ENCODE measurements at places on chromosomes 11 and 22.

DNA sequence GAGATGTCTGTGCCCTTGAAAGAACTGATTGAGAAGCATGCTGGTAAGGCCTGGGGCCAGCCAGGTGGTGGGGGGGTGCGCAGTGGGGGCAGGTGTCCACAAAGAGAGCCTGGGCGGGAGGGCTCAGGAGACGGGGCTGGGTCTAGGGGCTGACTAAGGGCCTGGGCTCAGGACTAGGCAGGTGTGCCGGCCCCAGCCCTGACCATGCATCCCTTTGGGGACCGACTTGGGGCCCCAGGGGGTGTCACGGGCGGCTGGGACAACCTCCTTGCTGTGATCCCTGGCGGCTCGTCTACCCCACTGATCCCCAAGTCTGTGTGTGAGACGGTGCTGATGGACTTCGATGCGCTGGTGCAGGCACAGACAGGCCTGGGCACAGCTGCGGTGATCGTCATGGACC lies 4.4 kb downstream of the NDUFV1 start:
- DNase-seq = no peak

GRCh38 chr11:19344661-19345518 lies 104.1 kb upstream of the E2F8 start:
- no peak for DNase-seq

DNA sequence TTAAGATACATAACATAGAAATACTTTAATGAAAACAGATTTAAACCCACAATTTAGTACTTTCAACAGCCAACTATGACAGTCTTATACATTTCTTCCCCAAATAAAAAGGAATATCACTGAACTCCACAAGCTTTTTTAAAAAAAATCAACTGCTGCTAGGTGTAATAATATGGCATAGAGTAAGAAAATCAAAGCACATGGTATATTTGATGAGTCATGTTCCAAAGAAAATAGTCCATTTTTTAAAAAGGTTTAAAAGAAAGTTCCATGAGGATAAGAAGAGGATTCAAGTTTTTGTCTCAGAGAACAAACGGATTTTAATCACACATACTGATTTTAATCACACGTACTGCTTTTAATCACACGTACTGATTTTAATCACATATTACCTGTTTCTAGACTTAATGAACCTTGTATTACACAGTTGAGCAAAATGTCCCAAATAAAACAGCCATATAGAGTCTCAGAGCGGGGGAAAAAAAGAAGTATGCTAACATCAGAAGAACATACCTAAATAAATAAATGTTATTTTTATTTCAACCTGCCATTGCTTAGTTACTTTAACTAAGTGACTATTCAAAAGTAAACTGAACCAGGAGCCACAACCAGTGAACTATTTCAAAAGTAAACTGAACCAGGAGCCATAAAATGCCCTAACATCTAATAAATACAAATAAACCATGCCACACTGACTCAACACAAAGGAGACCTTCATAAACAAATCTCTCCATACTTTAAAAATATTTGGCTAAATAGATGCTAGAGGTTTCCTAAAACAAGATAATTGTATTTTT lies 198.4 kb downstream of the SBF2 start:
- DNase-seq = no peak

- no peak for DNase-seq
Observed at GRCh38 chr11:6931146-6931713, 5.0 kb downstream of the ZNF215 start.

DNA sequence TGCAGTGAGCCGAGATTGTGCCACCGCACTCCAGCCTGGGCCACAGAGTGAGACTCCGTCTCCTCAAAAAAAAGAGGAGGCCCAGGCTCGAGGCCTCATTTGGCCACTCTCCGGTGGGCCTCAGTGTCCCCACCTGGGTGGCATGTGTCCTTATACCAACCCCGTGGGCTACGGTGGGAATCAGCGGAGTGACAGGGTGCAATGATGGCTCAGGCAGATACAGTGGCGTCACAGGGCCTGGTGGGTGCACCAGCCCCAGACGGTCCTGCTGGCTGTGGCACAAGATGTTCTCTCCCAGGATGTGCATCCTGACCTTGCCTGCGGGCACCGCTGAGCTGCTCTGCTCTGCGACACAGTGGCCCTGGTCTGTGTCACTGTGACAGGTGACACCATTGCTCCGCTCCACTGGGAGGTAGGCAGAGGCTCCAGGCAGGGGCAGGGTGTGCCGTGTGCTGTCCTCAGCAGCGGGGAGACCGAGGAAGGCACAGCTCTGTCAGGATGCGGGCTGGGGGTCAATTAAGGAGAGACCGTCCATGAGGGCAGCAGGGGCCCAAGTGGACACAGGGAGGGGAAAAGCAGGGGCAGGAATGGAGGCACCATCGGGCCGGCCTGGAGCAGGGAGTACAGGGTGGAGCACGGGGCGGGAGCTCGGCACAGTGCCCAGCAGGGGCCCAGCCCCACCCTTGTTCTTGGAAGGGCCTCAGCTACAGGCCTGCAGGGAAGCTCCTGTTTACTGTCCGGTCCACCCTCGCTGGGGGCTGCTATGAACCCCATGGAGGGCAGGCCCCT lies 21.7 kb upstream of the TH start:
- no peak for DNase-seq

DNA sequence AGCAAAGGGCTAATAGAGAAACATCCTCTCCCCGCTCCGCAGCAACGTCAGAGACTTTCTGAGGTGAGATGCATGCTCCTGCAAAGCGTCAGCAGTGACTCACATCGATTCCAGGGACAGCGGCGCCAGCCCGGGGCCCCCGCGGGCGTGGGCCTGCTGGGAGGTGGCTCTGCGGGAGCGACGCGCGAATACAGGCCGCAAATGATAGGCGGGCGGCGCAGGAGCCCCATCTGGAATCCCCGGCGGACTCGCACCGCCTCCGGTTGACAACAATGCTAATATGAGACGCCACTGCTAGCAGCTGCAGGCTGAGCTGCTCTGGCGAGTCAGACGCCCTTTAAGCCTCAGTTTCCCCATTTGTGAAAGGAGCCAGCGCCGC lies 557 bp downstream of the RANGAP1 start:
- no peak for DNase-seq

- no peak for DNase-seq
Observed at GRCh38 chr11:102603576-102603975, 21.6 kb downstream of the MMP20 start.

GRCh38 chr22:17576470-17576869 lies 13.2 kb downstream of the SLC25A18 start:
- DNase-seq = no peak

DNA sequence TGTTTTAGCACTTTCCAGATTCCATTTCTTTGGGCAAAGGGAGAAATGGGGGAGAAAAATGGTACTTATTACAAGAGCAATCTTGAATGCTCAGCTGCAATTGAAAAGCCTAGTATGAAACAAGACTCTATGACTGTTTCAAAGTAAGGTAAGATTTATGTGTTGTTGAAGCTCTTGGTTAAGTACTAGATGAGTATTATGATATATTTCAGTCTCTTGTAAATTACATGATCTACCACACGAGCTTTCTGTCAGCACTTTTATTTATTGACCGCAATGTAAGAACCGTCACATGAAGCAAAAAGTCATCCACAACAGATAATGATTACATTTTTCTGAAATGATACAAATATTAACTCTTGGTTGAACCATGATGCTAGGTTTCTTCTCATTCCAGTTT lies 906.7 kb upstream of the CHORDC1 start:
- no peak for DNase-seq

DNA sequence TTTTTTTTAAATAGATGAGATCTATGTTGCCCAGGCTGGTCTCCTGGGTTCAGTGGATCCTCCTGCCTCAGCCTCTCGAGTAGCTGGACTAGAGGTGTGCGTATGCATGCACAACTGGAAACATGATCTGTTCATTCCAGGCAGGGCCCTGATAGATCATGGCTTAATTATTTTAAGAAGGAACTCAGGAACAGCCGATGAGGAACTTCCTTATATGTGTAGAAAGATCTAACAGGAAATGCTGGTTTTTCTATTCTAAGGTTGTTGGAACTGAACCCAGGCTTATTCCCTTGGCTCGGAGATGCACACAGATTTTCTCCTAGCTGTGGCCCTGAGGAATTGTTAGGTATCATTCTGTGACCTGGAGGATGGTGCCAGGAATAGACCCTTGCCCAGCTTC lies 32.4 kb downstream of the SPECC1L start:
- no peak for DNase-seq

DNA sequence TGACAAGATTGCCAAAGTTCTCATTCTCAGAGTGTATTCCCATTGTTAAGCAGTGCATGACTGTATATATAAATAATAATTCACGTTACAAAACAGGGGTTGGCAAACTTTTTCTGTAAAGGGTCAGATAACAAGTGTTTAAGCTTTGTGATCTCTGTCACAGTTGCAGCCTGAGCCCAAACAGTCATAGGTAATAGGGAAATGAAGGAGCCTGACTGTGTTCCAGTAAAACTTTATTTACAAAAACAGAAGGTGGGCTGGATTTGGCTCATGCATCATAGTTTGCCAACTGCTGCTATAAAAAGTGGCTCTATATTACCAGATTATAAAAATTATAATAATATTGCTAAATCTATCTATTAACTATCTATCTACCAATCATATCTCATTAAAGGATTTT lies 3.5 kb downstream of the MMP7 start:
- no peak for DNase-seq

DNA sequence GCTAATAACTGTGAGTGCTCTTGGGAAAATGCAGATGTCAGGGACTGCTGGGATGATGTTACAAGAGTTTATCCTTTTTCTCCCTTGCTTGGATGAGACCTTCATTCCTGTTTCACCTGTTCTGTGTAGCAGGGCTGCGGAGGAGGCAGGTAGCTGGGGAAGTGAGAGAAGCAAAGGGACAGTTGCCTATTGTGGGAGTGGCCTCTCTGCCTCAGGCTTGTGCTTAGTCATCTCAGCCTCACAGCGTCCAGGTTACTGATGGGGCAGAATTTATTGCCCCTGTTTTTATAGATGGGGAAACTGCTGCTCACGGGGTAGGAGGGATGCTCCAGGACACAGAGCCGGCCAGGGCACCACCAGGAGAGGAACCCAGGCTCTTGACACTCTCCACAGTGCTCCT lies 1.7 kb downstream of the STX3 start:
- no peak for DNase-seq

DNA sequence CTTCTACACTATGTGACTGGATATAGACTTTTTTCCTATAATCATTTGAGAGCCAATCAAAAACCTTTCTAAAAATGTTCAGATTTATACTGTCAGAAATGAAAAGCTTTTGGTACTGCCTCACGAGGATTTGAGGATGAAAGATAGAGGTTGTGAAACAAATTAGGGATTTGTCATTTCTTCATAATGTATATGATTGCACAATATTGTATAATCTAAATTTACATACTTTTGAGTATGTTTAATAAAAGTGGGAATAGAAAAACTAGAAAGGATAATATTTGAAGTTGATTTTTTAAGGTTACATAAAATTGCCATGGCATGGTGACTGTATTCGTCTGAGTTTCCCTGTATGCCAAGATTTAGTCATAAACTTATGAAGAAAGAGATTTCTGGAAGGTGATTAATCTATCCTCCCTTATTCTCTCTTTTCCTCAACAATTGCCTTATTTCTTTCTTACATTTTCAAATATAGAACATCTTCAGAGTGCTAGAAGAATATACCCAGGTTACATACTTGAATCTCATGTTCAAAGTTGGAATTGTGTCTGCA lies 56.2 kb downstream of the CASP12 start:
- DNase-seq = no peak

DNA sequence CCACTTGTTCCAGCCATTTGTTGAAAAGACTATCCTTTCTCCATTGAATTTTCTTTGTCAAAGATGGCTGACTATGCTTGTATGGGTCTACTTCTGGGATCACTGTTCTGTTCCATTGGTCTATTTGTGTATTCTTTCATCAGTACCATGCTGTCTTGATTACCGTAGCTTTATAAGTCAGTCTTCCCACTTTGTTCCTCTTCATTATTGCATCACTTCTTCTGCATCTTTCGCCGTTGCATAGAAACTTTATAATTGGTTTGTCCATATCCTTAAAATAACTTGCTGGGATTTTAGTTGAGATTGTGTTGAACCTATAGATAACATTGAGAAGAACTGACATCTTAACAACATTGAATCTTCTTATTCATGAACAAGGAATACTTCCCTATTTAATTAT lies 598.8 kb downstream of the TBC1D22A start:
- no peak for DNase-seq

GRCh38 chr11:132632641-132633124 lies 899.6 kb downstream of the OPCML start:
- DNase-seq = peak; percentile 9

DNA sequence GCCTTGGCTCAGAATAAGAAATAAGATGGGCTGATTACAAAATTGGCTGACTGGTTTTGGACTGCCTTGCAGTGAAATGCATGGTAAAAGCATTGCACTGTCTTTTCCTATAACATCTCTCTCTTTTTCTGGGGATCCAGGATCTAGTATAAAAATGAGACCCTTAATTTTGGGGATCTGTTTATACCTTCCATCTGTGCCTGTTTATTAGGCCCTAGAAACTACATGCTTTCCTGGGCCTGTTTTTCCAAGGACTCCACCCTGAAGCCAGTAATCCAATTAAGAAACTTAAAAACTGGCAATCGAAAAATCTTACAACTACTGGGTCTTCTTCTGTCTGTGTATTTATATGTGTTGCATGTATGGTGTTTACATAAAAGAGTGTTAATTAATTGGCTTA lies 14.5 kb downstream of the HORMAD2 start:
- DNase-seq = no peak

- no peak for DNase-seq
Observed at GRCh38 chr11:2704896-2705606, 5.3 kb upstream of the KCNQ1OT1 start.

Measured in right lung (tissue), 10 donors.